ENCODE measurements at places on chromosomes 16 and 17. TPM values are rescaled to one million over a fixed set of nuclear protein-coding genes. Genes with fewer than 3 reads are reported as not detected.

DNA sequence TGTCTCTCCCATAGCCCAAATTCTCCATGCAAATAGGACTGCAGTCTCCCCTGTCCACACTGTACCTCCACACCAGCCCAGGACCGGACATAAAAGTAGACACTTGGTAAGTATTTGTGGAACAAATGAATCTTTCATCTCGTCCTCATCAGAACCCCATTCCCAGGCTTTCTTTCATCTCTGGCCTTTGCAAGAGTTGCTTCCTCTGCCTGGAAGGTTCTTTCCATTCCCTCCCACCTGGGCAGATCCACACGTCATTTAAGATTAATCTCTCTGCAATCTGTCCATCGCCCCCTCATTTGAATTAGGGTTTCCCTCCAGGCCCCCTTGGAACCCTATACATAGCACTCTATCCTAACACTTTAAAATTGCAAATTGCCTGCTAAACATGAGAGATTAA lies 3.9 kb upstream of the NXPH3 start:
- no peaks in the 10 kb centered on the region for H3K36me3 ChIP-seq
- peaks cover 52% of the 10 kb centered on the region for H3K4me1 ChIP-seq
- DNase-seq: no peak
- H3K27ac ChIP-seq: no peak overlapping the region
- H3K4me3 ChIP-seq: no peak overlapping the region
- H3K27me3 ChIP-seq: peaks cover 48% of the 10 kb centered on the region

The EEF2KMT gene
- 6.7 TPM for total RNA-seq

The KRTAP4-9 gene
- total RNA-seq: not detected

- H3K27me3 ChIP-seq: no peaks in the 10 kb centered on the region
- no peak overlapping the region for H3K27ac ChIP-seq
- peaks cover 7% of the 10 kb centered on the region for H3K4me1 ChIP-seq
- no peak overlapping the region for H3K4me3 ChIP-seq
- H3K36me3 ChIP-seq: no peaks in the 10 kb centered on the region
Observed at GRCh38 chr16:53962041-53962440, 258.1 kb downstream of the FTO start.

- H3K36me3 ChIP-seq: peaks cover 23% of the 10 kb centered on the region
- peak; percentile 82 for DNase-seq
- H3K27me3 ChIP-seq: peaks cover 45% of the 10 kb centered on the region
- peaks cover 81% of the 10 kb centered on the region for H3K4me1 ChIP-seq
Observed at GRCh38 chr17:50558941-50559614, 1.4 kb upstream of the CACNA1G start.

DNA sequence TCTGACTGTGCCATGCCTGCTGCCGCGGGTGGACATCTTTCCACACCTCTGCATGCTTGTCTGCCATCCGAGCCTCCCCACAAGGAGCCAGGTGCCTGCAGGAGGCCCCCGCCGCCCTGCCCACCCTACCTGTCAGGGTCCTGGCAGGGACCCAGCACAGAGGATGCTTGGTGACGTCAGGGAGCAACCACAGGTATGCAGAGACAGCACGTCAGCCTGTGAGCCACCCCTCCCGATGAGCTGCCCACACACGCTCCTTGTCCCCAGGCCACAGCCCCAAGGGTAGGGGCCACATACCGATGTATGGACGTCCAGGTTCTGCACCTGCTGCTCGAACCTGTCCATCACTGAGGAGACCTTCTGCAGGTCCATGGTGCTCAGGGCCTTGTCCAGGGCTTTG lies 10.6 kb downstream of the CHMP1A start:
- DNase-seq: no peak
- H3K27ac ChIP-seq: no peak overlapping the region
- H3K4me1 ChIP-seq: peaks cover 1% of the 10 kb centered on the region
- H3K4me3 ChIP-seq: no peak overlapping the region
- H3K36me3 ChIP-seq: peaks cover 79% of the 10 kb centered on the region

The SOX9 gene
- total RNA-seq: 21.1 TPM

- no peaks in the 10 kb centered on the region for H3K4me1 ChIP-seq
- H3K4me3 ChIP-seq: no peak overlapping the region
- no peaks in the 10 kb centered on the region for H3K27me3 ChIP-seq
- peaks cover 73% of the 10 kb centered on the region for H3K36me3 ChIP-seq
Observed at GRCh38 chr17:81607431-81607830, 29.5 kb downstream of the NPLOC4 start.

Measured in spinal cord (tissue), 10 donors.